ENCODE measurements at places on chromosomes 16 and 17.

DNA sequence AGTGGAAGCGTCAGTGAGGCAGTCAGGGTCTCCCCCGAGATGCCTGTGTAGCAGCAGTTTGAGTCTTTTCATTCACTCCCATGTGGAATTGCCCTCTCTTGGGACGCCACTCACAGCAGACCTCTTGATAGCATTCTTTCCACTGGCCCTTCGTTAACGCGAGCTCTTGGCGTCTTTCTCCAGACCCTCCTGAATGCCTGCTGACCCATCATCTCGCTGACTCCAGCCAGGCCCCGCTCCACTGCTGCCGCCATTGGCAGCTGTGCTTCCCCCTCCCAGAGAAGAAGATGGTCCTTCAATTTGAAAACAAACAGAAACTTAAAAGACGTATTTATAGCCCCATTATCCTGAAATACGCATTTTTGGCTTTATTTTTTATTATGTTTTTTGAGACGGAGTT lies 63.1 kb downstream of the SEC14L1 start:
- DNase-seq = no peak

DNA sequence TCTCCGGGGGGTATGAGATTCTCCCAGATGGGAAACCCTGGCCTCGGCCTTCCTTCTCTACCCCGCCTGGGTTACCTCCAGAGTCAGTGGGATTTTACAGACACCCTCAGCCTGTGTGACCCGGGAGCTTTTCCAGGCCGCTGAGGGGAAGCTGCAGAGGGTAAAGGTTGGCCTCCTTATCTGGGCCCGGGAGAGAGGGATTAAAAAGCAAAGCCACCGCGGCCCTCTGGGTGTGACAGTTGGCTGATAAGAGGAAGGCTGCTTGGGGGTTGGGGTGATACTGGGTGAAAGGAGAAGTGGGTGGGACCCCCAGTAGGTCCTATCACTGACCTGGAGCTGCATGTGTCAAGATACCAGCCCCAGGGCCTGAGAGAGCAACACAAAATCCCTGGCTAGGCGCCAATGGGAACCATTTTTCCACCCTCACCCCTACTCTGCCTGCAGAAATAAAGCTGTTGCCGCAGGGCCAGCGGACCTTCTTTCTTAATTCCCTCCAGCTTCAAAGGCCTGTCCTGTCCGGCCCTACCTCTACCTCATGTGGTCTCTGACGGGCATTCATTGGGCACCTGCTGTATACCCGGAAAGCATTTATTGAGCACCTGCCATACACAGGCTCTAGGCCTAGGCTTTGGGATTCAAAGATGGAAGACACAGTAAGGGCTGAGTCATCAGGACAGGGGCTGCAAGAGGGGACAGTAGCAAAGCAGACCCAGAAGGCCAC lies 77.6 kb upstream of the GSE1 start:
- no peak for DNase-seq

- DNase-seq = no peak
Observed at GRCh38 chr17:46771561-46772474, 46.7 kb downstream of the WNT3 start.

DNA sequence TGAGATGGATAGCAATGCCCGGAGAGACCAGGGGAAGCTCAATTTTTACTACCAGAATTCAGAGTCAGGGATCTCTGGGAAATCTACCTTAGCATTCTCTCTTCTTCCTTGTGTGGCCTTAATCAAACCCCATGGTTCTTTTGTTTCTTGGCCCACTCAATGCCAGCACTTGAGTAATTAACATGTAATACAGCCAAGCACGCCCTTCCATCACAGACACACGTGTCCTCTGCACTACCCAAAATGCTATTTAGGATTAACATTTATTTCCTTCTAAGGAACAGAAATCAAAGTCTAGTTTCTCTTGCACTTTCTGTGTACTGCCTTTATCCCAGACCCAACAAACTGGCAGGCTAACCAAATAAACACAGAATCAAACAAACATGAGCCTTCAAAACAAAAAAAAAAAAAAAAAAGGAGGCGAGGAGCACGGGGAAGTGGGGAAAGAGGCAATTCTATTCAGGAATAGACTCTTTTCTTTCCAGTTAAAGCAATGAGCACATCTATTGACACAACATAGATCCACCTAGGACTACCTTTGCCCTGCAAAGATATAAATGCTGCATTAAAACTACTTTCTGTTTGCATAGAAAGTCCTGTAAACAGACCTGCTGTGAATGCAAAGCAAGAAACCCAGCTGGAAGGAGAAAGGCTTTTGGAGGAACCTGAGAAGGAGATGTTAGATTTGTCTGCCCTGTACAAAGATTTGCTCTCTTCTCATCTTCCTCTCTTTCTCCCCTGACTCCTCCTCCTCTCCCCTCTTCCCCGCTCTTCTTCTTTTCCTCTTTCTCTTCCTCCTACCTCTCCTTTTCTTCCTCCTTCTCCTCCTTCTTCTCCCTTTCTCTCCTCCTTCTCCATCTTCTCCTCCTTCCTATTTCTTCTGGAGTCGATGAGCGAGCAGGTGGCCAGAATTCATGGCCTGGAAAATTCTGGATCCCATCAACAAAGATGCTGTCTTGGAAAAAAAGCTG lies 294.4 kb downstream of the NPIPA8 start:
- DNase-seq = no peak

- no peak for DNase-seq
Observed at GRCh38 chr17:48052956-48053757, 5.0 kb downstream of the NFE2L1 start.

DNA sequence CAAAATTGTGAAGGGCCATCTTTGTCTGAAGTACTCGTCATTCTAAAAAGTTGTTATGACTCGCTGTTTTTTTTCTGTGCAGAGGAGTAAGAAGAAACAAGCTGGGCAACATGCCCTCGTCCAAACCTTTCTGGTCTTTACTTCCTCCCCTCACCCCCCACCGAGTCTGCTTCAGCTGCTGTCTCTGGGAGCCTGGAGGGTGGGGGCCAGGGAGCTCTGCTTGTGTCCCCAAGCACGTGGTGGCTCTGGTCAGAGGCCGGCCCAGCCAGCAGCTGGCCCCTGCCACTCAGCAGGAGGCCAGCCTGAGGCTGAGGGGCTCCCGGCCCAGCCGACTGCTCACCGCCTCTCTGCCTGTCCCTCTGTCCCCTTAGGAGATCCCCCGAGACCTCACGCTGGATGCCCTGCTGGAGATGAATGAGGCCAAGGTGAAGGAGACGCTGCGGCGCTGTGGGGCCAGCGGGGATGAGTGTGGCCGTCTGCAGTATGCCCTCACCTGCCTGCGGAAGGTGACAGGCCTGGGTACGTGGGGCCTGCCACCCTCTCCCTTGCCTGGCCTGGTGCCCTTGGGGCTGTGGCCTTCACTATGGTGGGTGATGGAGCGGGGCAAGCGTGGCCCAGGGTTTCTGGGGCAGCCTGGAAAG lies 53.7 kb upstream of the LGALS9 start:
- DNase-seq = no peak

DNA sequence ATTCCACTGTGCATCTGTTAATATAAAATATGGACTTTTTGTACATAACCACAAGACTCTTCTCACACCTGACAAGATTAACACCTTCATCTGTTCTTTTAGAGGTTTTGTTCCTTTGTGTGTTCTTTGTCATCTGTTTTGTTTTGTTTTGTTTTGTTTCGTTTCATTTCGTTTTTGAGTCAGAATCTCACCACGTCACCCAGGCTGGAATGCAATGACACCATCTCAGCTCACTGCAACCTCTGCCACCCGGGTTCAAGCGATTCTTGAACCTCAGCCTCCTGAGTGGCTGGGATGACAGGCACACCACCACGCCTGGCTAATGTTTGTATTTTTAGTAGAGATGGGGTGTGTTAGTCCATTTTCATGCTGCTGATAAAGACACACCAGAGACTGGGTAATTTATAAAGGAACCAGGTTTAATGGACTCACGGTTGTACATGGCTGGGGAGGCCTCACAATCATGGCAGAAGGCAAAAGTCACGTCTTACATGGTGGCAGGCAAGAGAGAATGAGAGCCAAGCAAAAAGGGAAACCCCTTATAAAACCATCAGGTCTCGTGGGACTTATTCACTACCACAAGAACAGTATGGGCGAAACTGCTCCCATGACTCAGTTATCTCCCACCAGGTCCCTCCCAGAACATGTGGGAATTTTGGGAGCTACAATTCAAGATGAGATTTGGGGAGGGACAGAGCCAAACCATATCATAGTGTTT lies 22.3 kb downstream of the C16orf90 start:
- DNase-seq = no peak

GRCh38 chr16:12366313-12366712 lies 389.8 kb downstream of the SNX29 start:
- no peak for DNase-seq

DNA sequence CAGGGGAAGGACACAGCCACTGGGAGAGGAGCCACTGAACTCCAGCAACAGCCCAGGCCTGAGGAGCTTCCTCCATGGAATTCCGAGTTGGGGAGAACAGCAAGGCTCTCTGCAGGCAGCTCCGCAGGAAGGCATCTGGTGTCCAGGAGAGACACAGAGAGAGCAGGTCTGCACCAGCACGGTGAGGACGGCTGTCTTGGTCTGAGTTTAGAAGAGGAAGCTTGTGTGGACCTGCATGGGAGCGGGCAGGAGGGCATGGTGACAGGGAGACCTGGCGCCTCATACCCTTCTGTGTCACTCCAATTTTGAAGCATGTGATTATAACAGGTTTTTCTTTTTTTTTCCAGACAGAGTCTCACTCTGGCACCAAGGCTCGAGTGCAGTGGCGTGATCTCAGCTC lies 6.4 kb downstream of the SLC38A10 start:
- DNase-seq = no peak

DNA sequence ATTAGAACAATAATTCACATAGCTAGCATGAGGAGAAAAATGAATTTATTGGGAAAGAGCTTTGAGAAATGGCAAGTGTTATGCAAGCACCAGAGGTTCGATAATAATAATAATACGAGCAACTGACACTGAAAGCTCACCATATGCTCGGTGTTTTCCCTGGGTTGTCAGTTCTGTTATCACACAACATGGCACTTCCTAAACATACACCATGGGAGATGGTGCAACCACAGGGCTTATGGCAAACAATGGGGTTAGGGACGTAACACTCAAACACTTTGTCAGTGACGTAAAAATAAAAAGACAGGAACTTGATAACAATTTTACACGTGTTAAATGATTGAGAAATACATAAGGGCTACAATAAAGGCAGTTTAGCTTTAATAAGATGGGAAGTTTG lies 23.7 kb downstream of the OR1D5 start:
- no peak for DNase-seq

- peak; percentile 65 for DNase-seq
Observed at GRCh38 chr17:82449131-82449882, 1.2 kb downstream of the CYBC1 start.

GRCh38 chr17:74452841-74453661 lies 13.4 kb upstream of the CD300A start:
- no peak for DNase-seq

GRCh38 chr16:30369938-30370455 lies 297 bp downstream of the TBC1D10B start:
- DNase-seq = no peak

DNA sequence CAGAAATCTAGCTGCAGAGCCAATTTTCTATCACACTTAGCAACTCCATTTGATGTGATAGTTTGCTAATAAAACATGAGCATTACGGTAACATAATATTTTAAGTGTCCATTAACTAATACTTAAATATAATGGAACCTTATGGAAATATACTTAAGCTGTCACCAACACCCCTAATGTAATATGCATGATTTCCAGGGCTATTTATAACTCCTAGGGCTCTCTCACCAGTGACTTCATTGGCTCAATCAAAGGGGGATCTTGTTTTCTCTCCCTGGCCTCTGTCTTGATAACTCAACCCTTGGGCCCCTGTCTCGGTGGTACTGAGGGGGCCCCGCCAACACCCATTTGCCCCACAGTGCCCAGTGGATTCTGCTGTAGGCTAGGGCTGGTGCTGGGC lies 170.4 kb downstream of the SALL1 start:
- DNase-seq = no peak

DNA sequence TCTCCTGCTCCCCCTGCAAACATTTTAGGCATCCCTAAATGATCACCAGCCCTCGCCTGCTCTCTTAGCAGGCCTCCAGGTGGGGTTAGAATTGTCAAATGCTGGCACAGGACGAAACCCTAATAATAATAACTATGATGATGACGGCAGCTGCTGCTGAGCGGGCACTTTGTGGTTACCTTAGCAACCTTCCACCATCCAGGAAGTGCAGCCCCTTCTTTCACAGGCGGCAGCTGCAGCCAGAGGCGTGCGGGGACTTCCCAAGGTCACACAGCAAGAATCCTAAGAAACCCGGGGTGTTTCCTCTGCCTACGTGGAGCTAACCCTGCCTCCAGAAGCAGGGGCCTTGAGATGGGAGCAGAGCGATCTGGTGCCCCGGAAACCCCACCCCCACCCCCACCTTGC lies 22.4 kb upstream of the EIF1 start:
- peak; percentile 46 for DNase-seq

GRCh38 chr16:80986557-80986956 lies 20.1 kb downstream of the CMC2 start:
- no peak for DNase-seq

DNA sequence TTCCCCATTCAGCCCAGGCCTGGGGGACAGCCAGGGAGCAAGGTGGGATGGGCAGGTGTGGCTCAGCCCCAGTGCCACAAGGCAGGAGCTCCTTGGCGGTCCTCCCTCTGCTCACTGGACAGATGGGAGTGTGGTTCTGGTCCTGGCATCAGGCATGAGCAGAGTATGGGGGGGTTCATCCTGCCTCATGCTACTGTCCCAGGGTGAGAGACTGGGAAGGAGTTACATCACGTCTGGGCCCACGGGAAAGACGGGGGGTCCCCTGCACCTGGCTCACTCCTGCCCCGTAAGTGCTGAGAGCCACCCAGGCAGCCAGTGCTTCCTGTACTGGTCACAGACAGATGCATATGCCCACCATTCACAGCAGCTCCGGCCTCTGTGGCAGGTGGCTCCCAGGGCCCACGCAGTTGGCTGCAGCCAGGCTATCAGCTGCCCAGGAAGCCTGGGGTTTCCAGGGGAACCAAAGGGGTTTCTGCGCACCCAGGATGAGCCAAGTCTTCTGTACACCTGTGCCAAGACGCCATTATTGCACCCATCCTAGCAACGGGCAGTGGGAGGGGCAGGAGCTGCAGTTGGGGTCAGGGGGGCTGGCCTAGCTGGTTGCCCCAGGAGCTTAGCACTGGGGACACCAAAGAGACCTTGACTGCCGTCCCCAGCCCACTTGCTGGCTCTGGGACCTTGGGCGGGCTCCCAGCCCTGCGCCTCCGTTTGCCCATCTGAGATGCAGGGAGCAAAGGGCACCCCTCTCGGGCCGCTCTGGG lies 1.9 kb downstream of the BAIAP3 start:
- DNase-seq = no peak

GRCh38 chr16:68772871-68773270 lies 35.8 kb downstream of the CDH1 start:
- no peak for DNase-seq

Measured in activated gamma-delta T cell treated with anti-CD3 and anti-CD28 coated beads, Interleukin-2, amount 50 U/mL, for 16 hours (primary cell).